PC-3 (cell line): ENCODE measurements at places on chromosomes 7 and 10. TPM values are rescaled to one million over a fixed set of nuclear protein-coding genes. Genes with fewer than 3 reads are reported as not detected.
A peak's percentile ranks its signal among the peaks of the same experiment; 100 is the strongest.

GRCh38 chr10:31940839-31941653, 12.4 kb upstream of the ARHGAP12 start:
- H3K27ac ChIP-seq: peak overlapping the region; percentile 94
- H3K27me3 ChIP-seq: no peaks in the 10 kb centered on the region
- peak; percentile 98 for DNase-seq
- H3K4me1 ChIP-seq: peaks cover 76% of the 10 kb centered on the region
- no peaks in the 10 kb centered on the region for H3K36me3 ChIP-seq
- peak overlapping the region; percentile 29; the same call in 1 of the 2 replicates for H3K4me3 ChIP-seq

GRCh38 chr7:65951837-65952578, 30.0 kb downstream of the GUSB start:
- no peaks in the 10 kb centered on the region for H3K27me3 ChIP-seq
- peak; percentile 53 for DNase-seq
- peaks cover 9% of the 10 kb centered on the region for H3K4me1 ChIP-seq
- no peak overlapping the region for H3K4me3 ChIP-seq

GRCh38 chr10:10532236-10532635, 485.4 kb upstream of the CELF2 start:
- no peaks in the 10 kb centered on the region for H3K27me3 ChIP-seq
- no peak overlapping the region for H3K27ac ChIP-seq
- no peaks in the 10 kb centered on the region for H3K36me3 ChIP-seq

DNA sequence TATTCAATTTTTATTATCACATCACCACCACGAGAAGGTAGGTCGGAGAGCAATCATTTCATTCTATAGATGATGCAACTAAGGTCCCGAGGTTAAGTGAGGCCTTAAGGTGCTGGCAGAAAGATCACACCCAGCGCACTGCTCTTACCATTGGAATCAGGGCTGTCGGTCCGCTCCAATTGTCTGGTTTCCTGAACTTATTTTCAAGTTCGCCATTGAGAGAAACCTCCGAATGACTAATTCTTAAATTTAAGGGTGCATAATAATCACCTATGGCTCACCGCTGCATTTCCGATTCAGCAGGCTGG, 625 bp upstream of the GSTO2 start:
- H3K4me3 ChIP-seq: peak overlapping the region; percentile 100
- DNase-seq: no peak
- peaks cover 16% of the 10 kb centered on the region for H3K36me3 ChIP-seq
- H3K27ac ChIP-seq: peak overlapping the region; percentile 51
- peaks cover 19% of the 10 kb centered on the region for H3K4me1 ChIP-seq

GRCh38 chr10:86768412-86769062, 12.1 kb downstream of the BMPR1A start:
- no peak overlapping the region for H3K4me3 ChIP-seq
- no peak for DNase-seq
- H3K27me3 ChIP-seq: no peaks in the 10 kb centered on the region
- H3K36me3 ChIP-seq: no peaks in the 10 kb centered on the region

GRCh38 chr7:30681331-30681797, 892 bp downstream of the CRHR2 start:
- H3K36me3 ChIP-seq: no peaks in the 10 kb centered on the region
- no peaks in the 10 kb centered on the region for H3K4me1 ChIP-seq
- peaks cover 34% of the 10 kb centered on the region for H3K27me3 ChIP-seq

GRCh38 chr7:112162784-112163506, 43.3 kb downstream of the DOCK4 start:
- peaks cover 32% of the 10 kb centered on the region for H3K4me1 ChIP-seq
- H3K36me3 ChIP-seq: no peaks in the 10 kb centered on the region
- no peak for DNase-seq
- H3K27ac ChIP-seq: no peak overlapping the region
- no peaks in the 10 kb centered on the region for H3K27me3 ChIP-seq
- H3K4me3 ChIP-seq: no peak overlapping the region

DNA sequence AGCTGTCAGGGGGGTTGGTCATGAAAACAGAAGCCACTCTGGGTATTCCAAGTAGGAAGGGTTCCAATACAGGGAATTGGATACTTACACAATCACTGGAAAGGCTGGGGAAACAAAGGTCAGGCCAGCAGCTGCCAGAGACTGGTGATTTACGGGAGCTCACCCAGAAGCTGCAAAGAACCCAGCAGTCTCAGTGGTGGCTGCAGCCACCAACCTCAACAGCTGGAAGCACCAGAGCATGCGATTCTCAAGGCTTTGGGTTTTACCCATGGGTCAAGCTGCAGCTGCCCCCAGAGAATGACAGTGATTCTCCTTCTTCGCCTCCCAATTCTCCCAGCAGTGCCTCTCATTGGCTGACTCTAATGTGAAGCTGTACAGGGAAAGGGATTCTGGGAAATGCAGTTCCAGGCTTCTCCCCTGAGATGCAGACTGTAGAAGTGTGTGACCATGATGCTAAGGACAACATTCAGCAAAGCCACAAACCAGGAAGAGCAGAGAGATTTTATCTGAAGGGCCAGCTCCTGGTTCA, 107.2 kb upstream of the TCF7L2 start:
- H3K4me3 ChIP-seq: no peak overlapping the region
- no peak overlapping the region for H3K27ac ChIP-seq
- no peaks in the 10 kb centered on the region for H3K27me3 ChIP-seq
- H3K4me1 ChIP-seq: no peaks in the 10 kb centered on the region
- H3K36me3 ChIP-seq: no peaks in the 10 kb centered on the region; the same call in 1 of the 2 replicates

Gene POLR2J2
- 3.6 and 4.1 TPM in 2 replicates for total RNA-seq

Gene CCZ1
- total RNA-seq: 40.8 and 56.2 TPM in 2 replicates

Gene RNF32
- 1.7 and 2.2 TPM in 2 replicates for total RNA-seq

Gene NODAL
- not detected in 2 replicates for total RNA-seq

Gene ZP3
- total RNA-seq: 11.9 and 21.6 TPM in 2 replicates

Gene SMO
- 15.5 and 15.7 TPM in 2 replicates for total RNA-seq

Gene LFNG
- 4.8 and 7.7 TPM in 2 replicates for total RNA-seq
